ENCODE measurements at places on chromosomes 1 and 21. TPM values are rescaled to one million over a fixed set of nuclear protein-coding genes. Genes with fewer than 3 reads are reported as not detected.

Gene FGR
- 0.08 TPM for total RNA-seq

Gene RBM11
- 2.1 TPM for total RNA-seq

Gene CYP4A22
- total RNA-seq = not detected

Gene SPATA1
- 0.46 TPM for total RNA-seq

- DNase-seq = no peak
Observed at GRCh38 chr1:240706150-240706935, 94.4 kb upstream of the GREM2 start.

GRCh38 chr1:55947446-55947845, 631.9 kb downstream of the PLPP3 start:
- DNase-seq = no peak

Data from activated T-cell treated with anti-CD3 and anti-CD28 coated beads, Interleukin-2, amount 50 U/mL, for 4 hours (primary cell).